ENCODE measurements at places on chromosomes 12 and 14. TPM values are rescaled to one million over a fixed set of nuclear protein-coding genes. Genes with fewer than 3 reads are reported as not detected.
A peak's percentile ranks its signal among the peaks of the same experiment; 100 is the strongest.

DNA sequence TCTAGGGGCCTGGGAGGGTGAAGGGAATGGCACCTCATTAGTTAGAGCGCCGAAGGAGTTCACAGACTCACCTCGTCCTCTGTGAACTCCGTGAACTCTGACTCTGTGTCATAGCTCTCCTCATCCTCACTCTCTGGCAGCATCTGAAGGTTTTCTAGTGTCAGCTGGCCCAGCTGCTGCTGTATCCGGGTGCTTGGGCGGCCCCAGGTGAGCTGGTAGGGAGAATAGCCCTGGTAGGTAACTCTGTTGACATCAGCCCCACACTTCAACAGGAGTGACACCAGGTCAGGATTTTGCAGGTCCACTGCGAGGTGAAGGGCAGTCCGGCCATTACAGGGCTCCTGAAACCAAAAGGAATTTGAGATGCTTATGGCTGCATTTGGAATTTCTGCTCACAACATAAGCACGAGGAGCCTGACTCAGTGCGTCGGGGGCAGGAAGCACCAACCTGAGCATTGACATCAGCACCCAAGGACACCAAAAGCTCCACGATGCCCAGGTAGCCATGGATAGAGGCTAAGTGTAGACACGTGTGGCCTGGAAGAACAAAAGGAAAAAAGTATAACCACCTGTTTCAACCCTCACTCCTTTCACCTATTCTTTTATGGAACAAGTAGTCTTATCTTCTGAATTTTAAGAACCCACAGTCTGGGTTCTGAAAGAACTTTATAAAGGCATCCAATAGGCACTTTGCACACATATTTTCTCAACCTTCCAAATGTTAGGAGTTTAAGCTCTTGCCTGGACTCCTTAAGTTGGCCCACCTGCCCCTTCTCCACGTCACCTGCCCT is 2.0 kb downstream of the NFKBIA start:
- H3K27me3 ChIP-seq, result no peaks in the 10 kb centered on the region
- peak overlapping the region; percentile 84 for H3K4me3 ChIP-seq
- H3K4me1 ChIP-seq, result no peaks in the 10 kb centered on the region

DNA sequence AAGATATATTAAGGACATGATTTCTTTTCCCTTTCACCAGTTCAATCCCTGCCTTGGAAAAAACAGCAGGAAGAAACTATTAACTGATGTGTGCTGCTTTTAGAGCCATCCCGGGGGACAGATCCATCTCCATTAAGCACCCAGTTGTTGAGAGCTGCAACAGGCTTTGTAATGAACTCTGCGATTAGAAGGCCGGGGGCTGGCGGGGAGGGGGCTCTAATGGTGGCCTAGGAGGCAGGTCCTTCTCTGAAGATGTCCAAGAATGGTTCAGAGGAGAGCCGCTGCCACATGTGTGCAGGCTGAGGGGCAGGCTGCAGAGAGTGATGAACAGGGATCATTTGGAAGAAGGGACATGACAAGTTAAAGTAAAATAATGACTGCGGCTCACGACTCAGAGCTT is 67.8 kb downstream of the GALNT8 start:
- no peaks in the 10 kb centered on the region for H3K4me1 ChIP-seq
- no peaks in the 10 kb centered on the region for H3K36me3 ChIP-seq
- DNase-seq, result no peak
- H3K27ac ChIP-seq, result no peak overlapping the region

Gene TAS2R7
- total RNA-seq, result not detected

Gene SETD1B
- 4.2 TPM for total RNA-seq

Gene TAS2R8
- 0.48 TPM for total RNA-seq

Gene PRB2
- not detected for total RNA-seq
